ENCODE measurements at places on chromosomes 4 and X. TPM values are rescaled to one million over a fixed set of nuclear protein-coding genes. Genes with fewer than 3 reads are reported as not detected.

GRCh38 chr4:51942108-51942832 is 77.9 kb downstream of the LRRC66 start:
- DNase-seq = no peak

- peak; percentile 15 for DNase-seq
These were observed 85.9 kb downstream of the ARSJ start for GRCh38 chr4:113893546-113893945.

DNA sequence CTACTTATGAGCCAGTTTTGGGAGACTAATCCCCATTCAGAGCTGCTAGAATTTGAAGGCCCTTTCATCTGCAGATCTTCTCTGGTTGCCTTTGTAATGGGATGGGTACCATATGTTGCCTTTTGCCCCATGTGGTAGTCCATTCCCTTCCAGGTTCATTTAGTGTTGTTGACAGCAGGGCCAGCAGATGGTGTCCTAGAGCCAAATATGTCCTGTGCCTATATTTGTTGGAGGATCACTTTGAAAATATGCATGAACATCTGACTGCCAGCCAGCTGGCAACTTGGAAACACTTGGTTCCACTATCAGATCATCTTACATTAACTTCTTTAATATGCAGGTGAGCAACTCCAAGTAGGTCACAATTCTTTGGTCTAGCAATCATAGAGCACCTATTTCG is 30.4 kb downstream of the CFAP299 start:
- DNase-seq = peak; percentile 42

DNA sequence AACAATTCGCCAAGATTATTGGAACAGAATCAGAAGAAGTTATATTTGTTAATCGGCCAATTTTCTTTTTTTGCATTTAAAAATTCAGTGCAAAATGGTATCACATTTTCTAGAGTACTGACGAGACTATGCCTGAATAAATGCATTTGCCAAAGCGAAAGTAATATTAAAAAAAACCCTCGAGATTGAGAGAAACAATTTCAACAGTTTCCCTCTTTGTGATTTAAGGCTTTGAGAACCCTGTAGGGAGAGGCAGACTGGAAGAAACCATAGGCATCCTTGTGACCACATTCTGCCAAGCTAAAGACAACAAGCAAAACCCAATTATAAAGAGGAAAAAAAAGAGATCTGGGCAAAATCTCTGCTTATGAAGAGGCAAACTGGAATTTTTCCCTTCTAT is 218.1 kb upstream of the GK2 start:
- DNase-seq = no peak

The HSFX4 gene
- total RNA-seq = not detected

All from natural killer cell (primary cell).